PC-3 (cell line): ENCODE measurements at places on chromosomes 6 and 20. TPM values are rescaled to one million over a fixed set of nuclear protein-coding genes. Genes with fewer than 3 reads are reported as not detected.

The PTPRK gene
- 53.8 and 64.7 TPM in 2 replicates for total RNA-seq

The MOG gene
- not detected in 2 replicates for total RNA-seq

The ATXN1 gene
- total RNA-seq, result 19.1 and 27.0 TPM in 2 replicates

The IRAK1BP1 gene
- 1.8 and 3.4 TPM in 2 replicates for total RNA-seq

The IL20RA gene
- total RNA-seq, result 3.5 and 6.0 TPM in 2 replicates

The EYS gene
- total RNA-seq, result 0.07 TPM in 1 of 2 replicates, not detected in the other

The TFAP2D gene
- not detected in 2 replicates for total RNA-seq

The PCMTD2 gene
- 45.7 and 57.8 TPM in 2 replicates for total RNA-seq

The ADGRF1 gene
- 82.6 and 104 TPM in 2 replicates for total RNA-seq

The HTR1E gene
- total RNA-seq, result not detected in 2 replicates

The METTL24 gene
- total RNA-seq, result not detected in 2 replicates

The UFL1 gene
- 10.4 and 10.9 TPM in 2 replicates for total RNA-seq

The BMP6 gene
- total RNA-seq, result 0.15 and 1.3 TPM in 2 replicates

The YWHAB gene
- 116 and 118 TPM in 2 replicates for total RNA-seq

The TSBP1 gene
- total RNA-seq, result not detected in 2 replicates

The HLA-DQA2 gene
- total RNA-seq, result not detected in 2 replicates

The SLC17A4 gene
- total RNA-seq, result not detected in 2 replicates

The MUCL3 gene
- total RNA-seq, result 0.04 TPM in 1 of 2 replicates, not detected in the other

The TNNC2 gene
- not detected in 2 replicates for total RNA-seq

The PAX1 gene
- total RNA-seq, result not detected in 2 replicates

The FBXO9 gene
- 30.3 and 54.6 TPM in 2 replicates for total RNA-seq

The DEFB132 gene
- total RNA-seq, result not detected in 2 replicates

The COL20A1 gene
- not detected in 2 replicates for total RNA-seq

The CCDC170 gene
- not detected in 2 replicates for total RNA-seq

The CD40 gene
- 4.6 and 5.0 TPM in 2 replicates for total RNA-seq

The ARMC12 gene
- total RNA-seq, result 0.75 TPM in 1 of 2 replicates, not detected in the other

The TREML1 gene
- not detected in 2 replicates for total RNA-seq

The CASS4 gene
- 0.04 and 0.17 TPM in 2 replicates for total RNA-seq

The OR2J3 gene
- 0.29 TPM in 1 of 2 replicates, not detected in the other for total RNA-seq

The TRIM15 gene
- not detected in 2 replicates for total RNA-seq

The SRXN1 gene
- total RNA-seq, result 99.3 and 105 TPM in 2 replicates

The ZNF391 gene
- total RNA-seq, result 1.7 and 5.9 TPM in 2 replicates

The DST gene
- total RNA-seq, result 81.5 and 90.8 TPM in 2 replicates

The CST1 gene
- 0.22 and 0.92 TPM in 2 replicates for total RNA-seq

The MYL9 gene
- total RNA-seq, result 10.8 and 12.0 TPM in 2 replicates

The HS3ST5 gene
- 0.86 and 1.2 TPM in 2 replicates for total RNA-seq

The GNAS-AS1 gene
- total RNA-seq, result 0.11 TPM in 1 of 2 replicates, not detected in the other

The ROS1 gene
- total RNA-seq, result 0.07 and 0.17 TPM in 2 replicates

The LGSN gene
- not detected in 2 replicates for total RNA-seq

The CLDN20 gene
- total RNA-seq, result not detected in 2 replicates

The RPS21 gene
- 1,250 and 1,945 TPM in 2 replicates for total RNA-seq

The PROCR gene
- total RNA-seq, result 45.4 and 55.7 TPM in 2 replicates

The RIPOR2 gene
- total RNA-seq, result 0.44 and 0.52 TPM in 2 replicates

The KCNB1 gene
- 0.04 and 0.35 TPM in 2 replicates for total RNA-seq

The PRDM1 gene
- total RNA-seq, result 2.0 and 2.5 TPM in 2 replicates

The TTBK1 gene
- total RNA-seq, result not detected in 2 replicates
